ENCODE measurements at places on chromosomes 12 and 14.

GRCh38 chr12:131536337-131536736 is 174.6 kb upstream of the SFSWAP start:
- no peak for DNase-seq

DNA sequence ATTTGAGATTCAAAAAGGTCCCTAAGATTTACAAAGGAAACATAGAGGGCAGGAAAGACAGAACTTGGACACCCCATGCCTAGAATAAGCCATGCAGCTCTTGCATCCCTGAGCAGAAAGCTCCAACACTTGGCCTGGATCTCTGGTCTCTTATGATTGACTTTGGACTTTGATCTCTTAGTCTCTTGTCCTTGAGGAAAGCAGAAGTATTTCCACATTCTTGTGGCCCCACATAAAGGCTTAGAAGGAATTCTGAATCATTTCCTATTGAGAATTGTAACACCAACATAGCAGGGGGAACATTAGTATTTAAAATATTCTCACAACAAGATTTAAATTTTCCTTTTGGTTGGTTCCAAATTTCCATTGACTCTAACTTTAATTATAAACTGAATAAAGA is 283.7 kb upstream of the PRKD1 start:
- no peak for DNase-seq

- DNase-seq: no peak
Observed at GRCh38 chr14:104572024-104572626, 7.4 kb upstream of the C14orf180 start.

DNA sequence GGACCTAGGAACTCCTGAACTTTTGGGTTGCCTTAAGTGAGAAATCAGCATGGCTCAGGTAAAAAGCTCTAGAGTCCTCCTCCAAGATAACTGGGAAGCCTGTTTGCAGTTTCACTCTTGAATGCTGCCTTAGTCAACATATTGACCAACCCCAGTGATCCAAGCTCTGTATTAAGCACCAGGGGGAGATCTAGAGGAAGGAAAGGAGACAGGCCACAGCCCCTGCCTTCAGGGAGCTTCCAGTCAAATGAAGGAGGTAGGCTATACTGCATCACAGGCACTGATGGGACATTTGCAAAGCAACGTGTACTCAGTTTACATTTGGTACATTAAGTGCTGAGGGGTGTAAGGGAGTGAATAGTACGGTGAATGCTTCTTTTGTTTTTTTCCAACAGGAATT is 1.2 kb upstream of the CSAD start:
- DNase-seq: no peak

DNA sequence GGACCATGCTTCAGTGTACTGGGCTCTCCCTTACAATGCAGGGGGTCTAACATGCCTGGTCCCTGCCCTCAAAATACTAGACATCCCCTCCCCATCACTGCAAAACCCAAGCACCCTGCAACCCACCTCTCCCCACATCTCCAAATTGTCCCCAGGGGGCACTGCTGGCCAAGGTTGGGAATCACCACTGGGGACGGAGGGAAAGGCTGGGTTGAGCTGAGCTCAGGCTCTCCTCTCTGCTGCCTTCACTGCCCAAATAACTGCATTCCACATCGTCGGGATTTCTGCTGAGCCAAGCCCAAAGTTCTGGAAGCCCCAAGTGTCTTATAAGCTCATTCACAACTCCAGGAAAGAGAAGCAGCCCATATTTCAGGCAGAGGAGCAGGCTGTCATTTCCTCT is 69.6 kb downstream of the NT5DC3 start:
- DNase-seq: peak; percentile 62

GRCh38 chr12:114476159-114476558 is 70.2 kb upstream of the TBX5 start:
- DNase-seq: no peak

DNA sequence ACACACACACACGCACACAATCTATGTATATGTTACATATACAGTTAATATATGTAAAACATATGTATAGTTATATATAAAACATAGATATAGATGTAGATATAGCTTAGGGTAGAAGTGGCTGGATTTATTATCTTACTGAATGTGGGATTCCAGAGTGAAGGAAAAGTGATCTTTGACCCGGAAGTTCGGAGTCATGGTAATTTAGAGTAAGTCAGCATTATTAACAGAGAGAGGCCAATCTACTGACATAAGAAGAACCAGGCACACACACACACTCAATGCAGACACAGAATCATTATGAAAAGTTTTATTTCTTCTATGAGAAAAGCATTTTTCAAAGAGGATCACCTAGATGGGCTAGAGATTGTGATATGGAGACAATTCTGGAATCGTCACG is 384.2 kb upstream of the NOVA1 start:
- DNase-seq: no peak

- no peak for DNase-seq
Observed at GRCh38 chr12:6923851-6924250, 3.9 kb upstream of the ATN1 start.

GRCh38 chr12:58450868-58451482 is 469.3 kb downstream of the LRIG3 start:
- no peak for DNase-seq

GRCh38 chr14:61438860-61439765 is 117.7 kb downstream of the PRKCH start:
- DNase-seq: peak; percentile 68

- no peak for DNase-seq
Observed at GRCh38 chr14:50082784-50083466, 33.4 kb downstream of the VCPKMT start.

DNA sequence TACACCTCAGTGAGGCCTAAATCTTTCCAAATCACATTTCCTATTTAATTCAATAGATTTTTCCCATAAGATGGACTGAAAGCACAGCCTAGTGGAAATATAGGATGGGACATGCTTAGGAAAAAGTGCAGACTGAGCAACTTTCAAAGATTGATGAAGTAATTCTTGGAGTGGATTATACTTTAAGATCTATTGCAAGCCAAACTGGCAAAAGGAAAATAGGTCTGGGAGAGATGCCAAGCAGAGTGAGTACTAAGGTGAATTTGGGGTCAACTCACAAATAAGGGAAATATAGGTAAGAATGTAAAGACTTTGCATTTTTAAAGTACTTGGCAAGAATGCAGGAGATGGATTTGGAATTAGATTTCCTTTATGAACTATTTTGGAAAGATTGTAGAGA is 170.2 kb upstream of the FOXG1 start:
- no peak for DNase-seq

DNA sequence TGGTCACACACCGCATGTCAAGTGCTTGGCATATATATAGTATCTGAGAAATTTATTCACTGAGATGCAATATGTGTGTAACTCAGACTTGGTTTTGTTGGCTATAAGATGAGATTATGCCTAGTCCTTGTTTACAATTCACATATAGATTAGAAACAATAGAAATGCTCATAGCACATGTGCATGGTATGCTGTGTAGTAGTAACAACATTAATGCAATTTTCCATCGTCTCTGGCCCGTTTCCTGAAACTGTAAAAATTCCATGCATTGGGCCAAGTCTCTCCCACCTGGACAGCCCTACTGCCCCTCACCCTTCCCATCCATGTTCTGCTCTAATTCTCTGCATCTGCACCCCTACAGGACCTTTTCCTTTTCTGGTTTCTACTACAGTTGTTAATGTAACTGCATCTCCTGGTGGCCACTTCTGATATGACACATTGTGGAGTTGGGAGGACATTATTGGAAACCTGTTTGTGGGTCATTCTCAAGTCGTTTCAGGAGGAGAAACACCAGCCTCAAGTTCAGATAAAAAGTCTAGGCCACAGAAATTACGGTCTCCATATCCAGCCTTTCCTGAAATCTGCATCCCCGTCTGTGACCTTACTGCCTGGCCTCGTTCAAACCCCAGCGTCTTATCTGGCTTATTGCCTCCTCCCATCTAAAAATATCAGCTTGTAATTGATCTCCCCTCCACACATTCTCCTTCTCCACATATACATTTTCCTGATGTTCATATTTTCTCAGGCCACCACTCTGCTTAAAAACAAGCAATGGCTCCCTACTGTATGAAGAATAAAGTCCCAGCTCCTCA is 37.5 kb downstream of the EMP1 start:
- DNase-seq: peak; percentile 61

DNA sequence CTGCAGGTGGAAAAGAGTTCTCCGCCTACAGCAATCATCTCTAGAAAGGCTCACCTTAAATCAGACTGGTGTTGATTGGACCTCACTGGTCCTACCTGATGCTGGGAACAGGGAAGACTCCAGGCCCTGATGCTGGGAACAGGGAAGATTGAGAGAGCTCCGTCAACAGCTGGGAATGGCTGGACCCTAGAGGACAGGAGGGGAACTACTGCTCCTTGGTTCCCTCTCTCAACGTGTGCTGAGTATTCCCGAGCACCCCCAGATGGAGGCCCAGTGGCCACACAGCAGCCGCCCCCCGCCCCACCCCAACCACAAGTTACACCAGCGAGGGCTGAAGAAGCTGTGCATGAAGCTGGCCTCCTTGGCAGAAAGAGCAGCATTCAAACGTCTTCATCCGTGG is 240.3 kb downstream of the SLC15A4 start:
- DNase-seq: no peak

- no peak for DNase-seq
Observed at GRCh38 chr12:22406627-22407026, 72.1 kb upstream of the ST8SIA1 start.

- no peak for DNase-seq
Observed at GRCh38 chr12:48783432-48783831, 5.5 kb downstream of the ADCY6 start.

GRCh38 chr12:131137009-131137835 is 183.5 kb downstream of the ADGRD1 start:
- no peak for DNase-seq

- peak; percentile 65 for DNase-seq
Observed at GRCh38 chr12:48779869-48780268, 9.0 kb downstream of the ADCY6 start.

- no peak for DNase-seq
Observed at GRCh38 chr12:43009846-43010240, 420.3 kb upstream of the PRICKLE1 start.

DNA sequence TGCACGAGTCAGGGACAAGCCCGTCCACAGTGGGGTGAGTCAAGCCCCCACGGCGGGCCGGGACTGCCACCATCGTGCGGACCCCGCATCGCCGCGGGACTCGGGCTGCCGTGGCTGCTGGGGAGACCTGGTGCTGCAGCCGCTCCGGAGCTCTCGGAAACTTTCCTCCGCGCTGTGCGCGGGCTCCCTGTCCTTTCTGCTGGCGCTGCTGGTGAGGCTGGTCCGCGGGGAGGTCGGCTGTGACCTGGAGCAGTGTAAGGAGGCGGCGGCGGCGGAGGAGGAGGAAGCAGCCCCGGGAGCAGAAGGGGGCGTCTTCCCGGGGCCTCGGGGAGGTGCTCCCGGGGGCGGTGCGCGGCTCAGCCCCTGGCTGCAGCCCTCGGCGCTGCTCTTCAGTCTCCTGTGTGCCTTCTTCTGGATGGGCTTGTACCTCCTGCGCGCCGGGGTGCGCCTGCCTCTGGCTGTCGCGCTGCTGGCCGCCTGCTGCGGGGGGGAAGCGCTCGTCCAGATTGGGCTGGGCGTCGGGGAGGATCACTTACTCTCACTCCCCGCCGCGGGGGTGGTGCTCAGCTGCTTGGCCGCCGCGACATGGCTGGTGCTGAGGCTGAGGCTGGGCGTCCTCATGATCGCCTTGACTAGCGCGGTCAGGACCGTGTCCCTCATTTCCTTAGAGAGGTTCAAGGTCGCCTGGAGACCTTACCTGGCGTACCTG is 1.1 kb downstream of the PDE3A start:
- DNase-seq: peak; percentile 48

DNA sequence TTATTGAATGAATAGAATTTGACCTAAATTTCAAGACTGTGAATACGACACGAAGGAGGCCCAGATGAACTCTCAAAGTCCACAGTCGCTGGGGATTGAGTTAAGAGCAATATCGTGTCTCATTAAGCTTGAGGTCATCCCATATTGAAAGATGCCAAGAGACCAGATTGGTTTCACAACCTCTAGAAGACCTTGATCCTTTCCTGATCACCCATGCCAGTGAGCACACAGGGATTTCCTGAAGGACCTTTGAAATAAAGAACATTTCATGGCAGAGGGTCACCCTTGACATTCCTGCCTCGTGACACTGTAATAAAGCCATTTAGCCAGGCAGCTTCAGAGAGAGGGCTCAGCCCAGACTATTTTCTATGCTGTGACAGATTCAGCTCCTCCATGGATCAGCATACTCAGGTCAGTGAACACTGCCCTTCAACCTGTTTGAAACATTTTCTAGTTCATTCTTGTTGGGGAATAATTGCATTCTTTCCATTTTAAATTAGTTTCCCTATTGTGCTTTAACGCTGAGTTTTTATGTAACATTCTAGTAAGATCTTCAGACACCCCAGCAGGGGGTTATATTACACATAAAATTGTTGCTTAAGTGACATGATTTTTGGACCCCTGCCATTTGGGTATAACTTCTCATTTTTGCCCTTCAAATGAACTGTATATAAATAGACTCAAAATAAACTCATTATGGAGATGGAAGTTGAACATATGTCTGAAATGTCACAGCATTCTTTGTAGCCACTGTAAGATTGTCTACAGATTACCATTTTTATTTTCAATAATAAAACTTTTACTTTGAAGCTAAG is 213.2 kb downstream of the C12orf50 start:
- no peak for DNase-seq

GRCh38 chr14:44030831-44031383 is 476.2 kb downstream of the FSCB start:
- DNase-seq: no peak

DNA sequence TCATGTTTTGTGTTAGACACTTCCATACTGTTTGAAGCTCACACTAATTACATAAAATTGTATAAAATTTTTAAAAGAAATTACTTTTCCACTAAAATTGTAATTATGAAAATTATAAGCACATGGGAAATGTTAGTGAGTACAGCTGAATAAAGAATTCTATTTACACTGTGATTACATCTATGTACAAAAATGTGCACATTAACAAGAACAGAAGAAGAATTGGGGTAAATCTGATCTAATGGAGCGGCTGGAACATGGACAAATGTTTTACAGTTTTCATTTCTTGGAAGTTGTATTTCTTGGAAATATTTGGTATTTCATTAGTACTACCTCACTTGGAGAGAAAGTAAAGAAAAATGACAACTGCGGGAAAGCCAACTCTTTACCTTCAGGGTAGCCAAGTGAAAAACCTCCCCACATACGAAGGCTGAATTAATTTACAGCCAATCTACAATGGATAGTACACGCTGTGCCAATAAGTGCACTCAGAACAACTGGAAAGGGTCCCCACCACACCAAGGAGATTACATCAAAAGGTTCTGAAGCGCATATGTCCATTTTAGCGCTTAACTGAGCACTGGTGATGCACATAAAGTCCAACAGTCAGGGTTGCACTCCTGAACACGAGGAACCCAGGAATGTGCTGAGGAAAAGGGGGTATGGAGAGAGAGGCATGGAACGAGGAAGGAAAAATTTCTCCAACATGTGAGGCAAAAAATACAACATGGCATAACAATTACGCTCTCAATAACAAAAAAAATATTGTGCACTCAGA is 17.5 kb downstream of the MED13L start:
- DNase-seq: no peak

DNA sequence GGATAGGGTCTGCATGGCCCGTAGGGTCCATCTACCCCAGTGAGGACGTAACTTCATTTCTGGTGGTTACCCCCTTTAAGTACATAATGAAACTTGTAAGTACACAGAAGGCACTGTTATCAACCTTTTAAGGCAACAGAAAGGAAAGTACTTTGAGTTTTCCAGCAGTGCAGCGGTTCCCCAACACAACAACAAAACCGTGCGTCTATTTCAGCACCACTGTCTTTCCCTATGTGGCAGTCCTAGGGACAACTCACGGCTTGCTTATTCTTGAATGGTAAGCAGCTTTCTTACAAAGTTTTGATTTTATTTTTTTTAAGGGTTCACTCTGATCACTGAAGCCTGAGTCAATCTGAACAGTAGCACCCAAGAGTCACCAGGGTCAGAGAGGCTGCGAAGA is 46.3 kb downstream of the FOXN3 start:
- DNase-seq: no peak

GRCh38 chr12:118747771-118748170 is 233.6 kb upstream of the SRRM4 start:
- peak; percentile 59 for DNase-seq

Measured in SJSA1 (cell line).